ENCODE measurements at places on chromosomes 6 and 20. TPM values are rescaled to one million over a fixed set of nuclear protein-coding genes. Genes with fewer than 3 reads are reported as not detected.

STMND1 gene
- total RNA-seq, result 0.68 TPM

VSTM2L gene
- total RNA-seq, result 2.8 TPM

DNA sequence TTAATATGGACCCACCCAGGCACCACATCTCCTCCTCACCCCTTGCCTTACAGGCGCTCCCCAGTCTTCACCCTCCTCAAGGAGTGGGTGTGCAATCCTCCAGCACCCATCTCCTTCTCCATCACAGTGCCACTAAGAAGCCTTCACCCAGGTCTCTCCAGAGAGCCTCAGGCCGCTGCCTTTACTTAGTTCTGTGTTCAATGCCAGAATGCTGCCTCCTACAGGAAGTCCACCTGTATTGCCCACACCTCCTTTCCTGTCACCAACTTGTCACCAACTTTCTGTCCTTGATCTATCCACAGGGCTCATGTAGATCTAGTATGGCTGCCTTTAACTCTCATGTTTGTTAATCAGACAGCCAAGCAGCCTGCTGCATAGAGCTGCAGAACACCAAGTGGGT, 586 bp upstream of the LST1 start:
- no peak overlapping the region for H3K27ac ChIP-seq
- peak; percentile 55 for DNase-seq
- H3K27me3 ChIP-seq, result peaks cover 53% of the 10 kb centered on the region
- H3K36me3 ChIP-seq, result peaks cover 13% of the 10 kb centered on the region
- no peak overlapping the region for H3K4me3 ChIP-seq

DNA sequence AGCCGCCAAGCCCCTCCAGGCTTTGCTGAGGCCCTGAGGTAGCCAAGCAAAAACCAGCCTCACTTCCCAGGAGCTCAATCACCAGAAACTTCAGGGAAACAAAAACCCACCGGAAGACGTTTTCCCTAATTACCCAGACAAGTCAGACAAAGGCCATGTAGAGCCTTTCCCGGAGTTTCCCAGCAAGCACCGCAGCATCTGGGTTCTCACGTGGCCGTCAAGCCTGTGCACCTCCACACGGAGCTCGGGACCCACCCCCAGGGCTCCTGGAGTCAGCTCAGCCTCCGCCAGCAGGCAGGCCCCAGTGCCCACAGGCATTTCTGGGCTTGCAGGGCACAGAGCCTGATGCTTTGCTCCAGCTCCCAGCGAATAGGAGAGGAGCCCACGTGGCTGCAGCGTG, 10.1 kb upstream of the MRGBP start:
- H3K4me1 ChIP-seq, result peaks cover under 1% of the 10 kb centered on the region
- DNase-seq, result no peak
- H3K27me3 ChIP-seq, result peaks cover 37% of the 10 kb centered on the region
- H3K36me3 ChIP-seq, result no peaks in the 10 kb centered on the region
- H3K4me3 ChIP-seq, result no peak overlapping the region
- no peak overlapping the region for H3K27ac ChIP-seq

GRCh38 chr20:57265336-57265996, 975 bp downstream of the BMP7 start:
- H3K27me3 ChIP-seq, result peaks cover 95% of the 10 kb centered on the region
- H3K27ac ChIP-seq, result no peak overlapping the region
- no peak for DNase-seq
- H3K4me1 ChIP-seq, result no peaks in the 10 kb centered on the region

- H3K36me3 ChIP-seq, result no peaks in the 10 kb centered on the region
- H3K4me3 ChIP-seq, result no peak overlapping the region
- H3K27ac ChIP-seq, result no peak overlapping the region
- H3K27me3 ChIP-seq, result peaks cover 13% of the 10 kb centered on the region
- H3K4me1 ChIP-seq, result no peaks in the 10 kb centered on the region
These were observed 323.3 kb downstream of the CDH4 start for GRCh38 chr20:61575151-61575937.

DNA sequence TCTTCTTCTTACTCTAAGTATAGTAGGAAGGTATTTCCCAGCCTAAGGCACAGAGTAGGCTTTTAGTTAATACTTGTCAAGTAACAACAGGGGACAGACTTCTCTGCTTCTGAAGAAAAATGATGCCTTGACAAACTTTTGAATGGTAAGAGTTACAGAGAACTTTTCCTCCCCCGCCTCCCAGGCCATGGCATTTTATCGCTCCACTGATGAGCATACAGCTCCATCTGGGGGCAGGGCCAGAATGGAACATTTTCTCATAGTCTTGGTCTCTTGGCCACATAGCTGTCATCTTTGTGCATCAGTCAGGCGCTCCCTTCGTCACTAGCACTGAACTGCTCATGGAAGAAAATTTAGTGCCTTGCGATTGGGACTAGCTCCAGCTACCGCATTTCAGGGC, 1066.8 kb upstream of the CITED2 start:
- no peaks in the 10 kb centered on the region for H3K4me1 ChIP-seq
- H3K36me3 ChIP-seq, result no peaks in the 10 kb centered on the region
- peak; percentile 16 for DNase-seq
- no peak overlapping the region for H3K27ac ChIP-seq

DNA sequence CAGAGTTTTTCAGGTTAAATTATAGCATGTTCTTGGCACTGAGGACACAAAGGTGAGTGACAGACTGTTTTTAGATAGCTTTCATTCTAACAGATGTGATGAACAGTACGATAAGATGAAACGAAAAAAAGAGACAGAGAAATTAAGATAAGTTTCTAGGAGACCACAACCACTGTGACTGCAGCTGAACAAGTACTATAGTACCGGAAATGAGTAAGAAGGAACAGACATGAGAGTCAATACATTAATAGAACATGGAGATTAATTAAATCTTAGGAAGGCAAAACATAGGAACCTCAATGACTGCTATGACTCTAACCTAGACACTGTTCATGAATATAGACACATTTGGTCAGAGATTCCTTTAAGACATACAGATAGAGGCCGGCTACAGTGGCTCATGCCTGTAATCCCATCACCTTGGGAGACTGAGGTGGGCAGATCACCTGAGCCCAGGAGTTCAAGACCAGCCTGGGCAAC, 40.2 kb downstream of the HBS1L start:
- DNase-seq, result no peak
- H3K4me1 ChIP-seq, result peaks cover 8% of the 10 kb centered on the region
- no peak overlapping the region for H3K4me3 ChIP-seq
- no peaks in the 10 kb centered on the region for H3K36me3 ChIP-seq
- no peak overlapping the region for H3K27ac ChIP-seq
- no peaks in the 10 kb centered on the region for H3K27me3 ChIP-seq

GRCh38 chr6:157758516-157759023, 64.5 kb upstream of the SNX9 start:
- peaks cover 50% of the 10 kb centered on the region for H3K4me1 ChIP-seq
- H3K4me3 ChIP-seq, result no peak overlapping the region
- no peak overlapping the region for H3K27ac ChIP-seq
- H3K27me3 ChIP-seq, result no peaks in the 10 kb centered on the region

GRCh38 chr6:25991785-25992412, 29.3 kb downstream of the TRIM38 start:
- H3K4me3 ChIP-seq, result peak overlapping the region; percentile 87
- DNase-seq, result peak; percentile 56
- peak overlapping the region; percentile 82 for H3K27ac ChIP-seq
- no peaks in the 10 kb centered on the region for H3K27me3 ChIP-seq

GRCh38 chr6:106747139-106747538, 117.8 kb downstream of the QRSL1 start:
- H3K4me1 ChIP-seq, result peaks cover 88% of the 10 kb centered on the region
- peak overlapping the region; percentile 89 for H3K27ac ChIP-seq
- H3K27me3 ChIP-seq, result no peaks in the 10 kb centered on the region
- peaks cover 30% of the 10 kb centered on the region for H3K36me3 ChIP-seq
- no peak overlapping the region for H3K4me3 ChIP-seq

DNA sequence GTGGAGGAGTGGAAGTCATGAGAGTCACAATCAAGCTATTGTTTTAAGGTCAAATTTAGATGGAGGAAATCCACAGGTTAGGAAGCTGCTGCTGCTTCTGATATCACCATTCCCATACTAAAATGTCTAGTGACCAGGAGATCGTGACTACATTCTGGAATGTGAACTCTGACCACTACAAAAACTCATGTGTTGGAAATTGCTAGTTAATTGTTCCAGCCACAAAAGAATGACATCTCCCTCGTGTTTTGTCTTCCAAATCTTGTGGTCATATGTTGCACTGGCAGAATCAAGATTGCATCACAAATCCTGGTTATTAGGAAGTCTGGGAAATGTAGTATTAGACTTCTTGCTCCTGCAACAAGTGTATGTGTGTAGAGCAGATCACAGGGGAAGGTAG, 441.9 kb downstream of the CD109 start:
- peak overlapping the region; percentile 97 for H3K27ac ChIP-seq
- peak overlapping the region; percentile 49 for H3K4me3 ChIP-seq
- H3K36me3 ChIP-seq, result peaks cover 5% of the 10 kb centered on the region
- H3K4me1 ChIP-seq, result peaks cover 17% of the 10 kb centered on the region
- no peaks in the 10 kb centered on the region for H3K27me3 ChIP-seq

DNA sequence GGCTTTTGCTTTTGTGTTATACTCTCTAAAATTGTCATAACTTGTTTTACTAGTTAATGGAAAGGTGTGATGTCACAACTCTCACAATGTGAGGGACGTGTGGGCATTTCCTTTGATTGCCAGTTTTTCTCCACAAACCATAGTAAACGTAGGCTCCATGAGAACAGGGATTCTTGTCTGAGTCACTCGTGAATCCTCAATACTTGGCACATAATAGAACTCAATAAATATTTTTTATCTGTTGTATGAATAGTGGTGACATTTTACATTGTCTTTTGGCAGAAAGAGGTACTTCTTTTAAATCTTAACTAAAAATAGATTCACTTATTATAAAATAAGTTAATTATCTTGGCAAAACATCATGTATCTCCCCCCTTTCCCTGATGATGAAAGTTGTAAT, 69.0 kb upstream of the CNKSR3 start:
- H3K4me1 ChIP-seq, result no peaks in the 10 kb centered on the region
- peaks cover 10% of the 10 kb centered on the region for H3K27me3 ChIP-seq
- DNase-seq, result no peak
- H3K27ac ChIP-seq, result no peak overlapping the region
- H3K4me3 ChIP-seq, result no peak overlapping the region

- DNase-seq, result peak; percentile 22
- peaks cover 24% of the 10 kb centered on the region for H3K4me1 ChIP-seq
- H3K4me3 ChIP-seq, result peak overlapping the region; percentile 54
- H3K27me3 ChIP-seq, result no peaks in the 10 kb centered on the region
- H3K36me3 ChIP-seq, result peaks cover 11% of the 10 kb centered on the region
These were observed 289.4 kb upstream of the STXBP5 start for GRCh38 chr6:146914489-146915483.

- no peaks in the 10 kb centered on the region for H3K27me3 ChIP-seq
- H3K27ac ChIP-seq, result no peak overlapping the region
- H3K4me3 ChIP-seq, result no peak overlapping the region
- DNase-seq, result no peak
- no peaks in the 10 kb centered on the region for H3K36me3 ChIP-seq
- no peaks in the 10 kb centered on the region for H3K4me1 ChIP-seq
These were observed 24.5 kb downstream of the ADAT2 start for GRCh38 chr6:143426026-143426425.

DNA sequence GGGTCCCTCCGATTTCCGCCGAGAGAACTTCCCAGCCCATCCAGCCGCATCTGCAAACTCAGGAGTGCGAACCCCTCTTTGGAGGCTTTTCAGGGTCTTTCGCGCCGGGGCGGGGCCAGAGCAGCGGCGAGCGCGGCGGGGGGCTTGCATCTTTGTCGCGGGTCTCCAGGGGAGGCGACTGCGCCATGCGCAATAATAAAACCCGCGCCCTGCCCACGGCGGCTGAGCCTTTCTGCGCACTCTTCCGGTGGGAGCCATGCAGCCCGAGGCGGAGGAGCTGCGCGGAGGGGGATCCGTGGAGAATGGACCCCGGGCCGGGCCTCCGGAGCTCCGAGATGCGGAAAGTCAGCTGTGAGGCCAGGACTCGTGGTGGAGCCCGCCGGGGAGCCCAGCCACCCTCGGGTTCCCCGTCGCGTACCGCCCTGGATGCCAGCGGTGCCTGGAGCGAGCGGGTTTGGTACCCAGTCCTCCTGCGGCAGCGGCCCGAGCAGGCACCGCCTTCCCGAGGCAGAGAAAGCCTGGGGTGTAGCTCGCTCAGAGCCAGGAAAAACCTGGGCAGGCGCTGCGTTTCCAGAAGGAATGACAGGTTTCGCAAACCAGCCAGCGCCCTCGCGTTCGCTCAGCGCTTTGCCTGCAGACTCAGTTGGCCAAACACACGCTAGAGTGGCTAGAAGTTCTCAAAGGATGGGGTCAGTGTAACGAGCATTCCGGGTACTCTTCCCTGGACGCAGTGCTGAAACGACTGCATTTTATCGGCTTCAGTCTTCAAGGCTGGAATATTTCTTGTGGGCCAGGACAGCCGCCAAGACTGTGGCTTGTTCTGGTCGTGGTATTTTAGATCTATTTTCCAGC, 1.2 kb downstream of the AKAP12 start:
- H3K4me1 ChIP-seq, result peaks cover 11% of the 10 kb centered on the region
- peak; percentile 35 for DNase-seq
- no peaks in the 10 kb centered on the region for H3K27me3 ChIP-seq
- H3K36me3 ChIP-seq, result peaks cover 25% of the 10 kb centered on the region
- H3K4me3 ChIP-seq, result peak overlapping the region; percentile 80
- H3K27ac ChIP-seq, result no peak overlapping the region

GRCh38 chr6:87687296-87687695, 14.7 kb downstream of the AKIRIN2 start:
- no peaks in the 10 kb centered on the region for H3K36me3 ChIP-seq
- peaks cover 41% of the 10 kb centered on the region for H3K4me1 ChIP-seq
- H3K27ac ChIP-seq, result no peak overlapping the region

DNA sequence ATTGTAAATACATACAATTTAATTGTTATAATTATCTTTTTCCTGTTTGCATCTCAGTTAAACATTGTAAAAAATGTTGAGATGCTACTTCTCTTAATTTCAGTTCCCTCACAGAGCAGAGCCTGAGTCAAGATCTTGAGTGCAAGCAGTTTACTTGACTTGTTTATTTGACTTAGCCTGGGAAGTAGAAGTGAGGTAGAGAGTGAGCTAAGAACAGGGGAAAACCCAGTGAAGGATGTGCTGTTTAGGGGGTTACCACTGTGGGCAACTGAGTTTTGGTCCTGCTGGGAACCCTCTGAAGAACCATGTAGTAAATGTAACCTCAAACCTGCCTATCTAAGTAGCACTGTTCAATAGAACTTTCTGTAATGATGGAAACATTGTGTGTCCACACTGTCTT, 495.2 kb upstream of the FLRT3 start:
- H3K4me1 ChIP-seq, result no peaks in the 10 kb centered on the region
- H3K27ac ChIP-seq, result no peak overlapping the region
- no peaks in the 10 kb centered on the region for H3K27me3 ChIP-seq
- no peaks in the 10 kb centered on the region for H3K36me3 ChIP-seq

LY6G6D gene
- total RNA-seq, result not detected

GRCh38 chr6:137878486-137879285, 11.6 kb downstream of the TNFAIP3 start:
- peaks cover 14% of the 10 kb centered on the region for H3K36me3 ChIP-seq
- H3K4me1 ChIP-seq, result peaks cover 3% of the 10 kb centered on the region
- no peak overlapping the region for H3K4me3 ChIP-seq
- no peak overlapping the region for H3K27ac ChIP-seq
- DNase-seq, result no peak
- H3K27me3 ChIP-seq, result no peaks in the 10 kb centered on the region

Data from Calu3 (cell line).